ENCODE measurements at places on chromosomes 3 and 15.
A peak's percentile ranks its signal among the peaks of the same experiment; 100 is the strongest.

GRCh38 chr15:99473981-99474906 lies 91.5 kb upstream of the MEF2A start:
- DNase-seq: no peak

GRCh38 chr3:46646700-46647099 lies 34.4 kb downstream of the FAM240A start:
- DNase-seq: no peak

GRCh38 chr15:74410502-74410901 lies 23.3 kb downstream of the SEMA7A start:
- no peak for DNase-seq

- DNase-seq: no peak
Measured at GRCh38 chr3:14278799-14279625, 100.4 kb downstream of the LSM3 start.

- DNase-seq: no peak
Measured at GRCh38 chr15:66505818-66506217, 692 bp downstream of the ZWILCH start.

DNA sequence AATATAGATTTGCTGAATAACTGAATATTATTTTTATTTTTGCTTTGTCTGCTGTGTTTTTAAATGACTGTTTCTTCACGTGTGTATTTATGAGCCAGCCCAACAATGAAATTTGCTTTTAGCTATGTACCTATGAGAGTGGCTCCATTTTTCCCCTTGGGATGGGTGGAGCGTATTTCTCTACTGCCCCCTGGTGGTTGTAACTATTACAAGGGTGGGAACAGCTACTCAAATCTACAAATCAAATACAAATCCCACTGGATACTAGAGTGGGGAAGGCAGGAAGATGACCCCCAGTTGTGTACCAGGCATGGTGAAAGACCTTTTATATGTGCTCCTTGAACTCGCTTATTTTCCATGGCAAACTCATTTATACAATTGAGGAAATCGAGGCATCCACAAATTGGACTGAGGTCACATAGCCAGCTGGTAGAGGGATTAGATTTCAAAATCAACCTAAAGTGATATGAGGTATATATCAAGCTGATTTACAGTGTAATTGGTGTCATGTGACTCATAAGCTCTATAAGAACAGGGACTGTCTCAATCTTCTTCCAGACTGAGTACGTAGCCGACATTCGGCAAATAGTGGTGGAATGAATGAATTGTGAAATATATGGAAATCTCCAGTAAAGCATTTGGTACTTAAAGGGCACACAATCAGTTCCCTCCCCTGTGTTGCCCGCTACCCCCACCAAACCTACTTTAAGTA lies 69.5 kb upstream of the VEPH1 start:
- DNase-seq: peak; percentile 67

DNA sequence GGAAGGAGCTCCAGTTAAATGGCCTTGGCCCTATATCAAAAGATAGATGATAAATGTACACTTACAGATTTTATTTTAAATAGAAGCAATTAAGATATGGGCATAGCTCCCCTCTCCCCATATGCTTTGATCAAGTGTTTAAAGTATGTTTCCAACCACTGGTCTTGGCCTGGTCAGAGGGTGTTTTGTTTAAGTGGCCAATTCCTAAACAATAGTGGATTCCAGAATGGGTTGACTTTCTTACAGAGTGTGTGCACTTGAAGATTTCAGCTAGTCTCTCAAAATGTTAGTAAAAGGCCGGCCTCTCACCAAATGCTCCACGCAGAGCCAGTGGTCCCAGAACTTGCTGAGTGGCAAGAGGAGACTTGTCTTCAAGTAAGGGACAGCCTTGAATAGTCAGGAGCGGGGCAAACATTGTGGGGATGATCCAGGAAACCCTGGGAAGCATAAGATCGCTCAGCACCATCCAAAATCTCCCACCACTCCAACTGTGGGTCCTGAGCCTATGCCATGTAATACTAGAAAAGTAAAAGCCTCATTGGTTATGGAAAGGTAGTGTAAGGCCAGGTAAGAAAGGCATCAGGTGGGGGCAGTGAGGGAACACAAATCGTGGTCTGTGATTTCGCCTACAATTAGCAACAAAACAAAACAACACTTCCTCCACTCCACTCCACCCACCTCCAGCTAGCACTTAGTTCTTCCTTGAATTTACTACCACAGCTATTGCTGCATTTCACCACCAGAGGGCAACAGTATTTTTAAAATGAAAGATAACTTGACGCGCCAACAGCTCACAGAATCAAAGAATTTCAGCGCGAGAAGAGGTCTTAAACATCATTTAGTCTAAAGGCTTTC lies 4.8 kb downstream of the RARRES1 start:
- peak; percentile 74 for DNase-seq

DNA sequence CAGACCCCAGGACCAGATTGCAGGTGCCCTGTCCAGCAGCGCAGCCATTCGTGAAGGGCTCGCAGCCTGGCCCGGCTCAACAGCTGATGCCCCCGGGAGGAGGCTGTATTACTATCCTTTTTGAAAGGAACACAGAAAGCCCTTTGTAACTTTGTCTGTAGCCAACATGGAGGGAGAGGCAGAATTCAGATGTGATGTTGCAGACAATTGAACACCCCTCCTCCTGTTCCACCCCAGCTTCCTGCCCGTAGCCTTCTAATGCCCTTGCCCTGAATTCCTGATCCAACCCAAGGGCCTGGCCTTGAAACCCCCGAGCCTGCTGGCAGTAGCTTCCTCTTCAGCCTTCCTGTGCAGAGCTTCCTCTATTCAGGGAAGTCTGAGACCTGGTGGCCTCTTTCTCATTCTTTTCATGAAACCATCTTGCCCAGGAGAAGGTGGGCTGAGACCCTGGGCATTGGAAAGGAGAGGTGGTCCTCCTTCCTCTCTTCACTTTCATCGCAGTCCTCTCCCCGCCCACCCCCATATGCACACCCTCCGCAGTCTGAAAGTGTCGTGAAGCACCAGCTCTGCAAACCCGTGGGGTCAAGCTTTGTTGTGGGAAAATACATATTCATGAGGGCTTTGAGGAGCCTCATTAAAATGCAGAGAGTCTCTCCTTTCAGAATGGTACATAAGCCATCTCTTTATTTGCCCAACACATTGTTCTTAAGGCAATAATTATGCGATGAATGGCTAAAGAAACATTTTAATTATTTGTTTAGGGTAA lies 109.2 kb downstream of the APBA2 start:
- peak; percentile 48 for DNase-seq

- DNase-seq: peak; percentile 74
Measured at GRCh38 chr3:128488991-128489673, 3.9 kb downstream of the GATA2 start.

DNA sequence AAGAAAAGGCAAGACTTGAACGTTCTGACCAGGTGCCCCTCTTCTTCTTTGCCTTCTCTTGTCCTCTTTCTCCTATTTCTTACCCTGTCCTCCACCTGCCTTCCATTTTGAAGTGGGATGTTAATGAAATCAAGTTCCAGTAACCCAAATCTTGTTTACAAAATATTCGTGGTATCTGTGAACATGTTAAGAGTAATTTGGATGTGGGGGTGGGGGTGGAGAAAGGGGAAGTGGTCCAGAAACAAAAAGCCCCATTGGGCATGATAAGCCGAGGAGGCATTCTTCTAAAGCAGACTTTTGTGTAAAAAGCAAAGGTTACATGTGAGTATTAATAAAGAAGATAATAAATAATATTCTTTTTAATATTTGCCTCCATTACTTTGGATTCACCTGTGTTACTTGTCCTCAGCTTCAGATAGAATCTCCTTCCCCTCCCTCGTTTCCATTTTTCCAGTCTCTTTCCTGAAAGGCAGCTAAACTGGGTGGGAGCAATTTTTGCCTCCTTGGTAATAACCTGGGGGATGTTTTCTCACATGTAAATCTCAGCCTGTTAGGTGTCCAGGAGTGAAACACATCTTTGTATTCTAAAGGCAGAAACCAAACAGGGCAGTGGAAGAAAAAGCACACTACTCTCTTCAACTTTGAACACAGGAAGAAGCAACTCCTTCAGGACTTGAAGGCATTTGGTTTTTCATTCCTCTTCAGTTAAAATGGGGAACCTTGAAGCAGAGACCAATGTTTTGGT lies 3.2 kb downstream of the CHST2 start:
- no peak for DNase-seq

DNA sequence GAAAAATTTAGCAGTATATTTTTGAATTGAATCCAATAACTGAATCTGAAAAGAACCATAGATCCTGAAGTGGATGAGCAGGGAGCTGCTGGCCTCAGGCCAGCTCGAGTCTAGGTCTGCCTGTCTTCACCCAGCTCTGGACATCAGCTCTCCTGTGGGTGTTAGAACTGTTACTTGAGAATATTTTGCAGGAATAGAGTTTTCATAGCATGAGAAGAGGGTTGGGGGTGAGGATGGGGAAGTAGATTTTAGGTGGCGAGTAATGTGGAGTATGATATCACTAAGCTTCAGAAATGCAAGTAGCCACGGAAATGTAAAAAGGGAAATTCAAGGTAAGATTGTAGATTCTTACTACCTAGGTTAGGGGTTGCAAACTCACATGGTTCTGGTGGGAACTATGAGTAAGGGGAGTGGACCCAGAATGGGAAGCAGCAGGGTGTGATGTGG lies 6.2 kb downstream of the RAB8B start:
- no peak for DNase-seq

DNA sequence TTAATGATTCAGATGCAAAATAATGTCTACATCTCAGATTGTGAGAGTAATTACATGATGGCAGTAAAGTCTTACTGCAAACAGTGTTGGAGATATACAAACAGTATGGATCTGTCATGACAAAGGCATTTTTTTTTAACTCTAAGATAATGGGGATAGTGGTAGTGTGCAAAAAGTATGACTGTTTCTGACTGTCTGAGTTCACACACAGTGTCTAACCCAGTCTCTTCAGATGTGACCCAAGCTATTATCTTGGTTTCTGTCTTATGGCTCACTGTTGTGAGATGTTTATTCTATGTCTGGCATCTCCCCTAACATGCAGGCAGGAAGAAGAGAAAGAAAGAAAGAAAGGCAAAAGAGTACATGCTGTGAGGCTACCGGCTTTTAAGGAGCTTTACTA lies 17.0 kb downstream of the RPL39L start:
- no peak for DNase-seq

- DNase-seq: no peak
Measured at GRCh38 chr3:63370094-63370493, 92.0 kb downstream of the SYNPR start.

Measured in kidney capillary endothelial cell (primary cell).